Small intestine (tissue), 16 donors: ENCODE measurements at places on chromosomes 1 and 21.

DNA sequence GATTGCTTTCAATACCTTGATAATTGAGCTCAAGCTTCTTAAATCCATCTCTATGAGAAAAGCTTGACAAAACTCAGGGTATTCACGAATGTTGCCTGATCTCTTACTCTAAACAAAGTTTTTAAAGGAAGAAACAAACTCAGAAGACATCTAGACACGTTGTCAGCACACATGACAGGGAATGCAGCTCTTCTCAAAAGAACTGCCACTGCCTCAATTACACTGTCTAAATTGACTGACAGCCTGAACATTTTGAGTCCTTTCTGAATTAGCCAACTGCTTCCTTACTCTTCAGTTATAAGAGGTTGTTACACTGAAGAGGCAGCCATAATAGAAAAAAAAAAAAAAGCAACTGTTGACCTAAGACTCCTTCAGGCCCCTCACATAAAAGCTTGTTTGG is 1646.7 kb upstream of the B3GALT2 start:
- no peaks in the 10 kb centered on the region for H3K27me3 ChIP-seq
- no peaks in the 10 kb centered on the region for H3K36me3 ChIP-seq
- no peak for DNase-seq
- H3K27ac ChIP-seq, result no peak overlapping the region
- H3K4me3 ChIP-seq, result no peak overlapping the region

DNA sequence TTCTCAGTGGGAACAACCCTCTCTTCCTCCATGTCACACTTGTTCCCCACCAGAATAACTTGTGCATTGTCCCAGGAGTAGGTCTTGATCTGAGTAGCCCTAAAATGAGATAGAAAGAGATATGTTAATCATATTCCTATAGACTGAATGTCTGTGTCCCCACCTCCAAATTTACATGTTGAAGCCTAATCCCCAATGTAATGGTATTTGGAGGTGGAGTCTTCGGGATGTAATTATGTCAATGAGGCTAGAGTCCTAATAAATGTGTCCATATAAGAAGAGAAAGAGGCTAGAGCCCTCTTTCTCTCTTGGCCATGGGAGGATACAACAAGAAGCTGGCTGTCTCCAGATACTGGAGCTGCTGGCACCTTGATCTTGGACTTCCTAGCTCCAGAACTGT is 54.8 kb upstream of the NRDC start:
- no peaks in the 10 kb centered on the region for H3K4me1 ChIP-seq
- DNase-seq, result no peak
- H3K27me3 ChIP-seq, result peaks cover 2% of the 10 kb centered on the region

GRCh38 chr1:94736549-94736948 is 83.6 kb upstream of the SLC44A3 start:
- no peaks in the 10 kb centered on the region for H3K27me3 ChIP-seq
- peaks cover 18% of the 10 kb centered on the region for H3K36me3 ChIP-seq
- peak; percentile 46 for DNase-seq
- peaks cover 19% of the 10 kb centered on the region for H3K4me1 ChIP-seq
- H3K4me3 ChIP-seq, result no peak overlapping the region

GRCh38 chr1:58726581-58726980 is 26.7 kb upstream of the MYSM1 start:
- no peaks in the 10 kb centered on the region for H3K36me3 ChIP-seq
- H3K4me3 ChIP-seq, result no peak overlapping the region
- no peaks in the 10 kb centered on the region for H3K4me1 ChIP-seq
- DNase-seq, result no peak

DNA sequence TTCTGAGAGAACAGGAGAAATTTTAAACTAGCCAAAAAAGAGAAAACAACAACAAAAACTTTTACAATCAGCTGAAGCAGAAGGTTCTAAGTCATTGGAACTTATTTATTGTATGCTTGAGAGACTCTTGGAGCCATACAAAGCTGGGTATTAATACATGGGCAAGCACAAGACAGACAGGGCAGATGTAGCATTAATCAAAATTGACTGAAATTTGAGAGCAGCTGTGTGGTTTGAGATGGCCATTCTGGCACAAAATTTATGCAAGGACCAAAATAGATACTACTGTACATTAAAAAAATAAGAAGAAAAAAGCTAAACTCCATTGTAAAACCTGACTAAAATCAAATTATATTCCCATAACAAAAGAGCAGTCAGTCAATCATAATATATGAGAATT is 892.5 kb downstream of the PLA2G4A start:
- no peak for DNase-seq
- no peaks in the 10 kb centered on the region for H3K36me3 ChIP-seq
- H3K4me3 ChIP-seq, result no peak overlapping the region
- no peaks in the 10 kb centered on the region for H3K4me1 ChIP-seq
- no peak overlapping the region for H3K27ac ChIP-seq
- no peaks in the 10 kb centered on the region for H3K27me3 ChIP-seq

DNA sequence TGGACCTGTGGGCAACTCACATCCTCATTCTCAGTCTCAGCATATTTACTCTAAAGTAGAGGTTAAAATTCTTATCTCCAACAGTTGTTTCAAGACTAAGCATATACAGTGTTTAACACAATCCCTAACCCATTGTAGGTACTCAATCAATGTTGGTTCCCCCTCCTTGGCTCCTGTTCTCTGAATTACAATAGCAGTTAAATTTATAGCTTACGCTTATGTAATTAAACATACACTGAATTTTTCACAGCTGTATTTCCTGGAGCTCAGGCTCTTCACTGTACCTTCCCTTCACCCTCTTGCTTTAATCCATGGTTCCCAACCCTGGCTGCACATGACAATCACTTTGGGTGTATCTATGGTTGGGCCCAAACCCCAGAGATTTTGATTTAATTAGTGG is 89.4 kb downstream of the LPAR3 start:
- no peaks in the 10 kb centered on the region for H3K27me3 ChIP-seq
- no peaks in the 10 kb centered on the region for H3K4me1 ChIP-seq
- H3K36me3 ChIP-seq, result peaks cover 2% of the 10 kb centered on the region
- H3K4me3 ChIP-seq, result no peak overlapping the region
